ENCODE measurements at places on chromosomes 6 and 20.

DNA sequence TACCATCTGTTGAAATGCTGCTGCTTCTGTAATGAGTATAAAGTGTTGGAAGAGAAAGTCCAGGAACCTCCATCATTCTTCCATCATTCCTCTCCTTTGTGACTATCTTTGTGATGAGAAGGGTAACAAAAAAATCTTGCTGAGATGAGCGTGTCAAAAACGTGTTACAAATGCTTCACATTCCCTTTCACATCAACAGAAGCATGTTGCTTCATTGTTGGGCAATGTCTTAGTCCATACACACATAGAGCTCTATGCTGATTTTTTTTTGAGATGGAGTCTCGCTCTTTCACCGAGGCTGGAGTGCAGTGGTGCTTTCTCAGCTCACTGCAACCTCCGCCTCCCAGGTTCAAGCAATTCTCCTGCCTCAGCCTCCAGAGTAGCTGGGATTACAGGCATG is 114.1 kb upstream of the ESR1 start:
- no peak for DNase-seq

GRCh38 chr6:73608761-73609160 is 45.0 kb downstream of the SLC17A5 start:
- DNase-seq = no peak

GRCh38 chr20:6708010-6708409 is 59.5 kb upstream of the BMP2 start:
- peak; percentile 54 for DNase-seq

- DNase-seq = no peak
Observed at GRCh38 chr6:21441386-21441785, 152.2 kb upstream of the SOX4 start.

GRCh38 chr6:72968704-72969103 is 256.6 kb downstream of the KHDC1L start:
- DNase-seq = no peak

- DNase-seq = no peak
Observed at GRCh38 chr6:3328796-3329195, 70.0 kb downstream of the PSMG4 start.

- DNase-seq = no peak
Observed at GRCh38 chr20:61712688-61713087, 353.0 kb downstream of the TAF4 start.
